ENCODE measurements at places on chromosomes 3 and 15.
A peak's percentile ranks its signal among the peaks of the same experiment; 100 is the strongest.

GRCh38 chr15:56757875-56758274, 24.6 kb upstream of the ZNF280D start:
- DNase-seq: no peak

DNA sequence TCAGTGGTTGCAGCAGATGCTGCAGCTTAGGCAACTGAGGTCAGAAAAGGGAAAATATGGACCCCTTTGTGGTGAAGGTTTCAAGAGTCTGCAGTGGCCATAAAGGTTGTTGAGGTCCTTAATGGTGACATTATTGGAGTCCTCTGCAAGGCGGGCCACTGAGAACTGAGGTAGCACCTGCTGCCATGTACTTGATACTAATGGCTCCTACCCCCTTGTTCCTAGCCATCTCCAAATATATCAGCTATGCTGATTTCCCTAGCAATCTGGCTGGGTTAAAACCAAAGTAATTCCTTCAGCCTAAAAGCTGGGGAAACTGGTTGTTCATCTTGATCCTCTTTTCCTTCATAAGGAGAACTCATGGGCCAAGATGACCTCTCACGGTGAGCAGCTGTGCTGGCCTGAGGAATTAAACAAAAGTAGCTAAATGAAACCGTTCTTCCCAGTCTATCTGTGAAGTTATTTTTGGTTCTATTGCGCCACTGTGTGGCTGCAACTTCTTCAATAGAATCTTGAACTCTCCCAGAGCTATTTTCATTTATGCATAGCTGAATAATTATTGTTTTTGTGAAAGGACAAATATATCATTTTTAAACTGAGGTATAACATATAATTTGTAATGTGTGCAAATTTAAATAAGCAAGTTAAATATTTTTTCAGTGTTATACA, 76.1 kb upstream of the PLSCR4 start:
- peak; percentile 56 for DNase-seq

GRCh38 chr15:85766001-85766831, 28.5 kb downstream of the KLHL25 start:
- DNase-seq: no peak

GRCh38 chr15:49110158-49110944, 45.0 kb downstream of the COPS2 start:
- no peak for DNase-seq
